ENCODE measurements at places on chromosomes 1 and 21. TPM values are rescaled to one million over a fixed set of nuclear protein-coding genes. Genes with fewer than 3 reads are reported as not detected.

IL19 gene
- not detected for total RNA-seq

SLC26A9 gene
- not detected for total RNA-seq

BTF3L4 gene
- 76.9 TPM for total RNA-seq

PCSK9 gene
- total RNA-seq: 4.5 TPM

TFF3 gene
- 0.17 TPM for total RNA-seq

PSMB2 gene
- 75.4 TPM for total RNA-seq

OLFML3 gene
- 0.17 TPM for total RNA-seq

SELE gene
- total RNA-seq: not detected

ETV3 gene
- 16.6 TPM for total RNA-seq

DNA sequence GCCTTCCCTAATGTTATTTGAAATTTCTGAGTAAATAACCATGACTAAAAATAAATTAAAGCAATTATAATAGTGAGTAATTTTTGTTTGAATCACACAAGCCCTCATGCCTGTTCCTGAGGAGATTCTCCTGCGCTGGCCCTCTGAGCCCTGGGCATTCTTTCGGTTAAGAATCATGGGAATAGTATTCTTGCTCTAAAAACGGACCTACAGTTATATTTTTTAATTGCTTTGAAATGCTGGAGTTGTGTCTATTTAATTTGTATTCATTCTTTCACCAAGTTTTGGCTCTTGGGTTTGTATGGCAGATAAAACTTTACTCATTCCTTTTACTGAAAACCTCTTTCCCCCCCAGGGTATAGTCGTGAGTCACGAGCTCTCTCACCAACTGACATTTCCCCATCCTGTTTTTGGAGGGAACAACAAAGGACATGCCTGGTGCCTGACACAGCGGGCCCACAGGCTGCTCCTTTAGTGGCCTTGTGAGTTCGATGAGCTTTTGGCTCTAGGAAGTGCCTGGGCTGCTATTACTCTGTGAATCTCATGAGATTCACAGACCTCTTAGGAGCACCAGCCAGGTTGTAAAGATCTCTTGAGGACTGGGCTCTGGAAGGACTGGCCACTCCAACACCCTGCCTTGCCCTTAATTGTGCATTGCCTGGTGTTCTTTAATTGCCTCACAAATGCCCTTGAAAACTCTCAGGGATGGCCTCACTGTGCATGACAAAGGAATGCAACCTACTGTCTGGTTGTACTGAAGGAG lies 58.6 kb downstream of the DDR2 start:
- no peak for DNase-seq

DNA sequence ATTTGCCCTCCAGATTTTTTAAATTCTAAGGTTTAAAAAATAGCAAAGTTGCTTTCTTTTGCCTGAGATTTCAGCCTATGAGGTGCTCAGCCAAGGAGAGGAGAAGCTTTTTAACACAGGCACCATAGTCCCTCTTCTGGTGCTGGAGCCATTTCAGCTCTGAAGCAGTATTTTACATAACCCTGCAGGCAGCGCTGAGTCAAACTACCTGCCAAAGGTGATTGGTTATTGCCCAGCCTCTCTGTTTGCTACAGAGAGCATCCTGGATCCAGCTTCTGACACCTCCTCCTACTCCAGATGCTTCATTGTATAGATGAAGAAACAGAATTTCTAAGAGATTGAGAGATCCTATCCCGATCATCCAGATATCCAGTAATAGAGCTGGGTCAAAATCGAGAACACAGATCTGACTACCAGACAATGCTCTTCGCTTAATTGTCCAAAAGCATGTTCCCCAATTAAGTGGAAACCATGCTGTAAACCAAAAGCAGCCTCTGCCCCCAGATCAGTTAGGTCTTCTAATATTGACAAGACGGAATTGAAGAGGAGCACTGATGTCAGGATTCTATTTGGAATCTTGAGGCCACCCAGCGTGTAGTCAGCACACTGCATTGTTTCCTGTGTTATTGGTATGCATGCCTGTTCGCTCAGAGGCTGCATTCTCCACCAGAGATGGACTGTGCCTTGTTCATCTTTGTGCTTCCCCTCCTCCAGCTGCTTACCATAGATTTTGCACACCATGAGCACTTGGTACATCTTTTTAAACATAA lies 22.1 kb downstream of the RGS8 start:
- DNase-seq: no peak

GRCh38 chr1:1616045-1616790 lies 918 bp downstream of the MIB2 start:
- no peak for DNase-seq

DNA sequence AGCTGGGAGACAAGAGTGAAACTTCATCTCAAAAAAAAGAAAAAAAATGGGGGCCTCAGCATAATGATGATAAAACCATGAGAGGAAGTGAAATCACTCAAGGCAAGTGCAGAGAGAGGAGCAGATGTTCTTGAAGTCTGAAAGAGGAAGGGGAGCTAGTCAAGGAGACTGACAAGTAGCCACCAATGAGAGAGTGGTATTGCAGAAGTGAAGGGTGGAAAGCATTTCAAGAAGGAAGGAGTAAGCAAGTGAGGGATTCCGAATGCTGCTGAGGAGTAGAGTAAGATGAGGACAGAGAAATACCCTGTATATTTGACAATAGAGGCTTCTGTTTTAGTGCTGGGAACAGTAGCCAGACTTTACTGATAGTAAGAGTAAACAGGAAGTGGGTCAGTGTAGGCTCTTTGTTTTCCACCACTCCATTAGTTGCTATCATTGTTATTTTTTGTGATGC lies 2.9 kb downstream of the TATDN3 start:
- DNase-seq: no peak

- no peak for DNase-seq
Observed at GRCh38 chr1:12542616-12543592, 75.1 kb downstream of the DHRS3 start.

DNA sequence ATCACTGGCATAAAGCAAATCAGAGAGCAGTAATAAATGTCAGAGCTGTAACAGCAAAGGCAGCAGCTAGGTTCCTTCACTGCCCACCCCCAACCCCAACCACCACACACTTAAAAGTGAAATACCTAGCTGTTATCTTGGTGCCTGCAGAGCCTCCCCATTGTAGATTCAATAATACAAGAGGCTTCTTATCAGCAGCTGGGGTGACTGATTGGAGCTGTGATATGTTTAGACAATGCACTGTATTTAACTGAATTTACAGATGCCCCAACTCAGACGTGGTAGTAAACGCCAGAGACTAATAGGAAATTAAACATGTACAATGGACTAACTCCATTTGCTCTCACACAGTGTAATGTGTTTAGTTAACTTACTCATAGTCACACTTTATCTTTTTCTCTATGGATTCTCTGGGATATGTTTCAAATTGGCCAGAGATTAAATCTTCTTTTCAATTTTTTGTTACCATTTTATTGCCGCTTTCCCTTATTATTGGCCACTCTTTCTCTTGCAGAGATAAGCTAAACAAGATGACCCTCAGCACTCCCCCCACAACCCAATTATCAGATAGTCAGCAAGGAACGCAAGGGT lies 117.1 kb downstream of the ESRRG start:
- DNase-seq: no peak

DNA sequence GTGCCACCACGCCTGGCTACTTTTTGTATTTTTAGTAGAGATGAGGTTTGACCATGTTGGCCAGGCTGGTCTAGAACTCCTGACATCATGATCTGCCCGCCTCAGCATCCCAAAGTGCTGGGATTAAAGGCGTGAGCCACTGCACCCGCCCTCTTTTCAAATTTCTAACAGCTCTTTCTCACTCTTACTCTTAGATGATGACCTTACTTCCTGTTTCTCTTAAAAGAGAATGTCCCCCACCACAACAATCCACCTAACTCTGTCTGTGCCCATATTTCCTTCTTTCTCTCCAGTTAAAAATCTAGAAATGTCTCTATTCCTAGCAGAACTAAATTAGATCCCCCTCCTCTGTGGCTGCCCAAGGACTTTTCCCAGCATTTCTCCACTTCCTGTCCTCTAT lies 46.6 kb upstream of the RGS2 start:
- no peak for DNase-seq

DNA sequence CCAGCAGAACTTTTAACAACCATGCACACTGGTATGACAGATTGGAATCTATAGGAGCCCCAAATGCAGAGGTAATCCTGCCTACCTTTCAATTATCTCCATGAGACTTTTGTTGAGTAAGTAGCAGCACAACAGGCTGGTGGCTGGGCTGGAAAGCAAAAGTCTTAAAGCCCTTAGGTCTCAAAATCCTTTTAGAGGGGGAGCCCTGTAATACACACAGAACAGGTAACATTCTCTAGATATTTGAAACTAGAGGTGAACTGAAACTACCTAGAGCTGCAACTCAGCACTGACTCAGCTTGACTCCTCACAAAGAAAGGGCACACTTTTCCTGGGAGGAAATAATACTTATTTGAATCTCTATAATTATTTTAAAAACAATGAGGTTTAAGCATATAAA lies 71.5 kb downstream of the CLCA4 start:
- DNase-seq: no peak

DNA sequence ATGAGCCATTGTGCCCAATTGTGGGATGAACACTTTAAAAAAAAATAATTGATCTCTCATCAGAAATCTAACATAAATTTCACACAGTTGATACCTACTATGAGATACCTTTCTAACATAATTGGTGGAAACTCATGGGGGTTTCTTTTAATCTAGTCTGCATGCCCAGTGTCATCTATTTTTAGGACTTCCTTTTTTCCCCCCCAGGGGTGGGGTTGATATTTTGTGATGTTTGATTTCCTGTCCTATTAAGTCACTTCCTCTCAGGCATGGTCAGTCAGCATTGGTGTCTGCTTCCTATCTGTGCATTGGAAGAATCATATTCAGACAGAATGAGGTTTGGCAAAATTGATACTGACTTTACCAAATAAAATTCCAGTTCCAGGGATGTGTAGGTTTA lies 21.5 kb downstream of the NFYC start:
- no peak for DNase-seq

GRCh38 chr1:172177849-172178248 lies 242.6 kb upstream of the C1orf105 start:
- no peak for DNase-seq

DNA sequence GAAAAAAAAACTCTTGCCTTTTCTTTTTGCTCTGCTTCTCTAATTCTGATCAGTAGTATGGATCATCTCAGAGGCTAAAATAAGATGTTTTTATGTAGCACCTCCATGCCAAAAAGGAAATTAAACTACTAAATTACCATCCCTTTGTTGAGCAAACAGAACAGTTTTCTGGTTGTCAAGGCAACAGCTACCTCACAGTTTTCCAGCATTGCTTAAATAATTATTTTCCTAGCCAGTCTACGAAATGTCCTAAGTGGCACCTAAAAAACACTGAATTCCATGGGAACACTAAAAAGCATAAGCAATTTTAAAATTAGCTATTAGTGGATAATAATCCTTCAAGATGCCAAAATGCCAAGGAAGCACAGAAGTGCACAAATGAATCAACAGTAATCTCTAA lies 61.7 kb downstream of the ARID4B start:
- no peak for DNase-seq

- DNase-seq: no peak
Observed at GRCh38 chr1:240478536-240478935, 133.4 kb downstream of the GREM2 start.

- no peak for DNase-seq
Observed at GRCh38 chr1:185825556-185825955, 91.4 kb downstream of the HMCN1 start.

- DNase-seq: peak; percentile 87
Observed at GRCh38 chr1:23930861-23931490, 17.8 kb upstream of the CNR2 start.

- no peak for DNase-seq
Observed at GRCh38 chr1:121595089-121595488, 410.3 kb downstream of the SRGAP2C start.

DNA sequence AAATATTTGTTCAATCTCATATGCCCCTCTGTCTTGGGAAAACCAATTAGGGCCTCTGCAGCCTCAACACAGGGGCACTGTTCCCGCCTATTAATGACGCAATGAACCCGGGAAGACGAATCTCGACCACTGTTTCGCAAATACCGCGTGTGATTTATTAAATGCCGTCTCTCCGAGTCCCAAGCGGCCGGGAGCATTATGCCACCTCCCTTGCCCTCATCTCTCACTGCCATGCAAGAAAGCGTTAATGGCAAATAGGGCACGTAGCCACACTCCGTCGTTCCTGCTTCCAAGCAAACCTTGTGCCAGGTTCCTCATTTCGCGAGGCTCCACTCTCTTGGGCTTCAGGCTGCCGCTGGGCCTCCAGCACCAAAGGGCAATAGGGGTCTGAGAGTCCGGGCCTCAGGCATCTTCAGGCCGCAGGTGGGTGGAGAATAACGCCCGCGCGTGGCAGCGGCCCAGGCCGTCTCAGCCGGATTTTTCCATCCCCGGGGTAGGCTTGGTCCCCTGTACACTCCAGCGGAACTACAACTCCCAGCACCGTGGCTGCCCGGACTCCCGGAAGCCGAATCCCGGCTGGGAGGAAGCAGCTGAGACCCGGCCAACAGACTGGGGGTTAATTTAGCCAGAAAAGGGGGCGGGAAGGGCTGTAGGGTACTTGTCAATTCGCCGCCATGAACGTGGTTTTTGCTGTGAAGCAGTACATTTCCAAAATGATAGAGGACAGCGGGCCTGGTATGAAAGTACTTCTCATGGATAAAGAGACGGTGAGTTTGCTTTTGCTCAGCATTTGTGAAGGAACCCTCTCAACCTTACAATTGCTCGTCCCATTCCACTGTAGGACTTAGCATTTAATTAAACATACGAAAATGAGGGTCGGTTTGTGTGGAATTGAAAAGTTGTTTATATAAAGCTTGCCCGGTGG lies at the start of gene VPS45:
Gene VPS45, plus strand, starts transcription at position 593 of the 925 bp plus-strand sequence. Its CDS starts 82 bp downstream, at position 675.
- peak; percentile 66 for DNase-seq

DNA sequence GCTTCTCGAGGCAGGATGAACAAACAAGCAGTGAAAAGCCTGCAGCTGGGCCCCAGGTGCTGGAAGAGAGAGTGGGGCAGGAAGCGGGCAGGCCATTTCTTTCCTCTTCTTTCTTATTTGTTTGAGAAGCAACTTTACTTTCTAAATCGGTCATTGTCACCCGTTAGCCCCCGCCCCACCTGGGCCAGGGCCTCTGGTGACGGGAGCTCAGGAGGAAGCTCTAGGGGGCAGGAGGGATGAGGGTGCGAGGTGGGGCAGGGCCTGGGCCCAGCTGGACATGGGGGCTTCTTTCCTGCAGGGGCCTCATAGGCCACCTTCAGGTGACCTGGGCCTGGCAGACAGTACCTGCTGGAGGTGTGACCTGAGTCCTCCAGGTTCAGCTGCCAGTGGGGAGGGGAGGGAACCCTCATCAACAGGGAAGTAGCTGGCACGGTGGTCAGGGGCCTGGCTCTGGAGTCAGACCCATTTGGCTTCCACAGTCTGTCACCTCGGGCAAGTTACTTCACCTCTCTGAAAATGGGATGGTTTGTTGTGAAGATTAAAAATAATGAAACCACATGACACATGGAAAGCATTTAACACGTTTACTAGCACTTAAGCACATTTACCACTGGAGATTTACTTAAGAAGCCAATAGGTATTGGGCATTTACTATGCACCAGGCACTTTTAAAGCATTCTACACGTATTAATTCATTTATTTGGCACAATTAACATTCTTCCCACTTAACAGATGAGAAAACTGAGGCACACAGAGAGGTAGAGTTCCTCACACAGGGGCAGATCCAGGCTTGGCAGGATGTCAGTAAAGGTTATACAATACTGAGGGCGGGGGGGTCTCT lies 54.1 kb upstream of the ID3 start:
- no peak for DNase-seq
